ENCODE measurements at places on chromosomes 2 and 18.

DNA sequence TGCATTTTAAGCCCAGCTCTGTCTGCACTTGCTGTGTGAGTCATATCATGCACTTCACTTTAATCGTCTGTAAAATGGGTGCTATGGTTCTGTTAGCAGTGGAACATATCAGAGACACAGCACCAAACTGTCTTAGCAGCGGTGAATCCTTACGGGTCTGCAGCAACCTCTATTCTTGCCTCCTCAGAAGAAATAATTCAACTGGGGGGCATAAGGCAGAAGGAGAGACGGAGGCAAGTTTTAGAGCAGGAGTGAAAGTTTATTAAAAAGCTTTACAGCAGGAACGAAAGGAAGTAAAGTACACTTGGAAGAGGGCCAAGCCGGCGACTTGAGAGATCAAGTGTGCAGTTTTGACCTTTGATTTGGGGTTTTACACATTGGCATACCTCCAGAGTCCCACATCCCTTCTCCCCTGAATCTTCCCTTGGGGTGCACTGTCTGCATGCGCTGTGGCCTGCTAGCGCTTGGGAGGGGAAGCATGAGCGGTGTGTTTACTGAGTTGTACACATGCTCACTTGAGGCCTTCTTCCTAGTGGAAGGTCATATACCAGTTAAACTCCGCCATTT, 109.8 kb downstream of the DDX1 start:
- no peak for DNase-seq

DNA sequence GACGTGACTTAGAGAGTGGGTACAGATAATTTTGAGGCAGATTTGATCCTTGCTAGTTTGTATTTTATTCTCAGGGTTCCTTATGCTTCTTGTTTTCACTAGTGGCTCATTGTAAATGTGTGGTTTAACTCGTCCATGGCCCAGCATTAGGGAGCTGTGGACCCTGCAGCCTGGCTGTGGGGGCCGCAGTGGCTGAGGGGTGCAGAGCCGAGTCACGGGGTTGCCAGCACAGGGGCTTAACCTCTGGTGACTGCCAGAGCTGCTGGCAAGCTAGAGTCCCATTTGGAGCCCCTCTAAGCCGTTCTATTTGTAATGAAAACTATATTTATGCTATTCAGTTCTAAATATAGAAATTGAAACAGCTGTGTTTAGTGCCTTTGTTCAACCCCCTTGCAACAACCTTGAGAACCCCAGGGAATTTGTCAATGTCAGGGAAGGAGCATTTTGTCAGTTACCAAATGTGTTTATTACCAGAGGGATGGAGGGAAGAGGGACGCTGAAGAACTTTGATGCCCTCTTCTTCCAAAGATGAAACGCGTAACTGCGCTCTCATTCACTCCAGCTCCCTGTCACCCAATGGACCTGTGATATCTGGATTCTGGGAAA, 269.9 kb downstream of the MYT1L start:
- no peak for DNase-seq

DNA sequence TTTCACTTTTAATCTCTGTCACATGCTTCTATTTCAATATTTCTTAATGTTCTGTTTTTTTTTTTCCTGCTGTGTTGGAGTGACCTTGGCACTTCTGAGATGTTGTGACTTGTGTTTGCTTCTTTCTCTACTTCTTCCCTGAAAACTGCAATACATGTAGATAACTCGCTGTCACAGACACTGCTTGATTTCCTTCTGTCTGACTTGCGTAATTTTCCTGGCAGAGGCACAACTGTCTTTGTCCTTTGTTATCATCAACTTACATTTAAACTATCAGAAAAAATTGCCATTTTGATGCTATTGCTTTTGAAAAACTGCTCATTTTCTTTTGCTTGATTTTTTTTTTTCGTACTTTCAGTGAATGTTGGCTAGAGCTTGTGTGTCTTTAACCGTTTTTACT, 69.0 kb downstream of the BABAM2 start:
- DNase-seq: no peak

GRCh38 chr2:33598561-33599174, 431 bp downstream of the FAM98A start:
- peak; percentile 4 for DNase-seq

- DNase-seq: peak; percentile 5
Measured at GRCh38 chr18:62637807-62638687, 77.3 kb upstream of the PHLPP1 start.

- DNase-seq: no peak
Measured at GRCh38 chr2:225694664-225695063, 295.2 kb downstream of the NYAP2 start.

DNA sequence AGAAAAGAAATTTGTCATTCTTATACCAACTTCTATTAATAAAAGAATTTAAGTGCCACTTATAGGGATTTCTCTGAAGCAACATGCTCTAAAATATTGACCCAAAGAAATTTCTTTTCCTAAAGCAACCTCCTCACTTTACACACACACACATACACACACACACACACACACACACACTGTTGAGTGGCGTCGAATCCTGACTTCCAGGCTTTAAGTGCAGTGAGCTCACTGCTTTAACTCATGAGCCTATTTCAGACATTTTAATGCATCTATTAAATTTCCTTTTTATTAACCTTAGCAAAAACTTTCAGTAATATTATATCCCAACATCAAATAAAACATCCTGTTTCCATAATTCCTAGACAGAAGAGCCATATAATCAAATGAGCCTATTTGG, 229.1 kb upstream of the ACVR2A start:
- no peak for DNase-seq

GRCh38 chr2:43070676-43071502, 155.5 kb downstream of the ZFP36L2 start:
- DNase-seq: no peak

- DNase-seq: no peak
Measured at GRCh38 chr18:39841482-39842365, 2113.3 kb upstream of the PIK3C3 start.

DNA sequence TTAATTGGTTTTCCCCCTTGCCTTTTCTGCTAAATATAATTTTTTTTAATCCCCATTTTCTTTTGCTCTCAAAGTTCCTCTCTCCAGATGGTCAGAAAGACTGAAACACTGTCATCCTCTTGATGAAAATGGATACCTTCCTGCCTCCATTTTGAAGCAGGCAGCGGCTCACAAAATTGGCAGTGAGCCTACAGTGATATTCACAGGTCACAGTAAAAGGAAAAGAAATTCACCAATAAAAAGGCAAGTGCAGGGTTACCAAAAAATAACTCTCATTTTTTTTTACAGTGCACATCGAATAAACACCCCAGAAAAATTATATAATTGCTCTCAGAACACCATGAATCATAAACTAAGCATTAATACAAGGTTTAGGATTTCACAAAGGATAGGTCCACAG, 307.5 kb downstream of the TCF4 start:
- DNase-seq: no peak

GRCh38 chr2:119352357-119352756, 14.3 kb downstream of the C2orf76 start:
- DNase-seq: no peak

DNA sequence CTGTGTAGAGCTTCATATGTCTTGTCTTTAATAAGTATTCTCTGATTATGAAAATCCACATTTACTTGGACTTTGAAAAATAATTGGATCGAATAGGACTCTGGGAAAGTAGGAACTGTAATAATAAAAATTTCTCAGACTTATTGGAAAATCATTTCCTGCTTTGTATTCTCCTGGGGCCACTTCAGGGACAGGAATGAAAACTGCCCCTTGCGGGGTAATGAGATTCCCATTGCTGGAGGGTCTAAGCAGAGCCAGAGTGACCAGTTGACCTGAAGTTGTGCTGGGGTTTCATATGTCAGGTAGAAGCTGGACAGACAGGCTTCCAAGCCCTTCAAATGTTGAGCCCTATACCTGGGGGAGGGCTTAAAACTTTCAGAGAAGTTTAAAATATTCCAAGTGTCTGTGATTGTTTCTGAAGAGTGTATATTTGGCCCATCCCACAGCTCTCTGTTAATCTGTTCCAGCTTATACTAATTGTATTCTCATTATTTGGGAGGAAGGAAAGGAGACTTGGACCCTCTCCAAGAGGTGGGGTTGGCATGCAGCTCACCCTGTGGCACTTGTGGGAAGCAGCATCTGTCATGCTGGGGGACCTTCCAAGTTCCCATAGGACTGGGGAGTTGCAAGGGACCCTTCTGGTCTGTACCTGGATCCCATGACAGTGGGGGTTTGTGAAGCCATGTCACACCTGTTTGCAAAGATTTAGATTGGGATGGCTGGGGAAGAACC, 268.7 kb upstream of the ATP5MC3 start:
- DNase-seq: no peak

GRCh38 chr18:23721696-23722480, 32.6 kb downstream of the LAMA3 start:
- no peak for DNase-seq

DNA sequence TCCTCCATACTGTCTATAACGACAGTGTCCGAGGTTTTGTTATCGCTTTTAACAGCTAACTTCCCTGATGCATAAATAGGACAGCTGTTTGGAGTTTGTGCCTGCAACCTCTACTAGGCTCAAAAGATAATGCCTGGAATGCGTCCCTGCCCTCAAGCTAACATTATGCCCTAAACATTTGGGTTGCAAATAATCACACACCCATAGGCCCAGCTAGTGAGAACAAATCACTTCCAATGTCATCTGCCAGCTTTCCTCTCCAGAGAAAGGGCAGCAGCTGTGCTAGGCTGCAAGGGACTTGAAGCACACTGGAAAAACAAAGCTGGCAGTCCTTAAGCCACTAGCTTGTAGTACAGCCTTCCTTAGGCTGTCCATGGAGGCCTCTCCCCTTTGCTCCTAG, 201.8 kb upstream of the LYPD1 start:
- DNase-seq: no peak

- no peak for DNase-seq
Measured at GRCh38 chr2:218334531-218334930, 22.1 kb upstream of the CATIP start.

DNA sequence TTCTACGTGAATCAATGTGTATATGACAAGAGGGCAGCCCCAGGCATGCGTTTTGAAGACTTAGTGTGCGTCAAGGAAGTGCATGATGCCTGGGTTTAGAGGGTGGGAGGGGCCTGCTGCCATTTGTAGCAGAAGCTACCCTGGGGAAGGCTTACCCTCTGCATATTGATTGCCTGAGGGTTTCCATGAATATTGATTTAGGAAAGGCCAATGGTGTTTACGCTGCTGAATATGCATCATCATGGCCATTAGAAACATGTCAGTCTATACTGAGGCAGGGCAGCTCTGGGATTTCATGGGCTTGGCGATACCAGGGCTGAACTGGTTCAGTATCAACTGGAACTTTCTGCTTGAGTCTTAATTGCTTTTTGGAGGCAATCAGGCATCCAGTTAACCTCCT, 259.3 kb downstream of the DCDC2C start:
- DNase-seq: no peak

DNA sequence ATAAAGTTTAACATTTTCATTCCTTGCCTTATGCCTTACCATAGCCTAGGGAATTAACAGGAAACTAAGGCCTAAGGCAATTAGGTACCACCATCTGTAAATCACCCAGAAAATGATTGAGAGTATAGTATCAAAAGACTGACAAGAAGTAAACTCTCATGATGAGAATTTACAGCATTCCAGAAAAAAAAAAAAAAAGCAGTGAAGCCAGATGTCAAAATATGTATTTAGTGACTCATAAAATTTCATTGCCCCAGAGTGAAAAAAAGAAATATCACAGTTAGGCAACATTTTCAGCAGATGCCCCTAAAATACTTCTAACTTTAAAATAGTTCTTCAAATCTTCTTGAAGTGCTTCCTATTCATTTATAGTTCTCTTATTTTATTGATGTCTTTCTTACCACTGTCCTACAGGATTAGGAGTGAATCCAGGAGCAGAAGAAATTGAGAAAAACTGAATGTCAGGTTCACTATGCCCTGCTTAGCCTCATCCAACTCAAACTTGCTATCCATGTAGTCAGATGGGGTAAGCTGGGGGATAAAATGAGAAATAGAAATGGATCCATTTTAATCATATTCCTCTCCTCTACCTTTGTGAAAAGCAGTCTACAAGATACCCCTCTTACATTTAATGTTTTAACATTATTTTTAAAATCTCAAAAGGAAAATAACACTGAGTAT, 57.3 kb upstream of the TANK start:
- no peak for DNase-seq

- DNase-seq: no peak
Measured at GRCh38 chr2:148483665-148484064, 160.9 kb upstream of the EPC2 start.

- DNase-seq: no peak
Measured at GRCh38 chr2:96876269-96877041, 6.6 kb upstream of the SEMA4C start.

GRCh38 chr2:128410035-128410757, 91.5 kb upstream of the HS6ST1 start:
- no peak for DNase-seq

DNA sequence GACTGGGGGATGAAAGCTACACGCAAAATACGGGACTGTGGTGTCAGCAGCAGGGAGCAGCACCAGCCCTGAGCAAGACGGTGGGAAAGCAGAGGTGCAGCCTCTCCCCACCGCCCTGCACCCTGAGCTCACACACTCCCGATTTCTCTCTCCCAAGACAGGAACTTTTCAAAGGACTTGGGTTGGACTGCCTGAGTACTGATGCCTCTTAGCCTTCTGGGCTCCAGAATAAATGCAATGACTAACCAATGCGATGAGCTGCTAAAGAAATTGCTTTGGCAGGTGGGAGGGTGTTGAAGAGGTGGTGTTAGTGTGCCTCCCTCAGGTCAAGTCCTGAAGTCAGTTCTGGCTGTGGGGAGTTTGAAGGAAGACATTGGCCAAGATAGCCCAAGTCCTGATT, 9.6 kb downstream of the TRIM54 start:
- no peak for DNase-seq

GRCh38 chr18:79556829-79557585, 122.6 kb upstream of the CTDP1 start:
- DNase-seq: no peak

DNA sequence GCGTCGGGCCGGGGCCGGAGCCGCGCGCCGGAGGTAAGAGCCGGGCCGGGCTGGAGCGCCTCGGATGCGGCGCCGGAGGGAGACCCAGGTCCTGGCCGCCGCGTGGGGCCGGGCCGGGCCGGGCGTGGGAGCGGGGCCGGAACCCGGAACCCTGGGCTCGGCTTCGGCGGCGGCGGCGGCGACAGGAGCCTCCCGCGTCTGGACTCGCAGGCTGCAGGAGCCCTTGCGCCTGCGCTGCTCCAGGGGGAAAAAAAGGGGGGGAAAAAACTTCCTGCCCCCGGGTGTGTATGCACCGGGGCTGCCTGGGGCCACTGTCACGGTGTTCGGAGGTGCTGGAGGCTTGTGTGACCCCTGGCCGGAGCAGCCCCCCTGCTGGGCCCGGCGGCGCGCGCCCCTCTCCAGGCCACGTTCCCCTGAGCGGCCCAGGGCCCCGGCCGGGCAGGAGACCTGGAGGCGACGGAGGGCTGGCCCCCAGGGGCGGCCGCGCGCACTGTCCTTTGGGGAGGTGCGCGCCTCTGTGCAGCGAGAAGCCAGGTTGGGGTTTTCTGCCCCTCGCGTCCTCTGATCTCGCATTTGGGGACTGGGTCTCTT, 864 bp downstream of the KLHL29 start:
- DNase-seq: no peak

DNA sequence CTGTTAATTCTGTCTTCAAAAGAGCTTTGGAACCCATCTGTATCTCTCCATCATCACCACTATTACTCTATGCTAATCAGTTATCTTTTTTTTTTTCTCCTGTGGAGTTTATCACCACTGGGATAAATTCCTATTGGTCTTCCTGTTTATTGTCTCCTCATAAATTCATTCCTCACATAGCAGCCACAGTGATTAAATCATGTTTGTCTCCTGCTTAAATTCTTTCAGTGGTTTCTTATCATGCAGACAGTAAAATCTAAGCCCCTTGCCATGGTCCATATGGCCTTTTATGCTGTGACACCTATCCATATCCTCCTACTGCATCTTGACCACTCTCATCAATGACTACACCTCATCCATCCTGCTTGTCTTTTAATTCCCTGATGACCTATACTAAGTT, 239.8 kb upstream of the ZEB2 start:
- DNase-seq: no peak
